ENCODE measurements at places on chromosomes 2 and 18.

GRCh38 chr2:64637000-64637635 is 16.6 kb downstream of the SERTAD2 start:
- H3K36me3 ChIP-seq: peaks cover 36% of the 10 kb centered on the region
- peaks cover 57% of the 10 kb centered on the region for H3K4me1 ChIP-seq
- no peak overlapping the region for H3K27ac ChIP-seq
- DNase-seq: no peak
- H3K4me3 ChIP-seq: no peak overlapping the region
- H3K27me3 ChIP-seq: no peaks in the 10 kb centered on the region

DNA sequence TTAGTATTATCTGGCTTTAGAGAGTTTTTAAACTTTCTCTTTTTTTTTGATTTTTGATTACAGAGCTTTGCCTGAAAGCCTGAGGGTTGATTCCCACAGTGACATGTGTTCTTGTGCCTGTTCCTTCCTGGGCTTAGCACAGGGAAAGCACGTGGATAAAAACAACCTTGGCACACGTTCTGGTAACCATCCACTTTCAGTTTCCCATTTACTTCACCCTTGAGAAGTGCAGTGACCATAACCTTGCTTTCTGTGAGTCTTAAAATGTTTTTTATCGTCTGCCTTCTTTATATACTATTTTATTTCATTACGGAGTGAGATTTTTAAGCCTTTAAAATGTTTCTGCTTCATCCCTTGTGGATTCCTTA is 11.5 kb downstream of the CD226 start:
- no peak overlapping the region for H3K27ac ChIP-seq
- no peaks in the 10 kb centered on the region for H3K4me1 ChIP-seq
- no peaks in the 10 kb centered on the region for H3K27me3 ChIP-seq
- no peaks in the 10 kb centered on the region for H3K36me3 ChIP-seq
- DNase-seq: no peak
- no peak overlapping the region for H3K4me3 ChIP-seq

DNA sequence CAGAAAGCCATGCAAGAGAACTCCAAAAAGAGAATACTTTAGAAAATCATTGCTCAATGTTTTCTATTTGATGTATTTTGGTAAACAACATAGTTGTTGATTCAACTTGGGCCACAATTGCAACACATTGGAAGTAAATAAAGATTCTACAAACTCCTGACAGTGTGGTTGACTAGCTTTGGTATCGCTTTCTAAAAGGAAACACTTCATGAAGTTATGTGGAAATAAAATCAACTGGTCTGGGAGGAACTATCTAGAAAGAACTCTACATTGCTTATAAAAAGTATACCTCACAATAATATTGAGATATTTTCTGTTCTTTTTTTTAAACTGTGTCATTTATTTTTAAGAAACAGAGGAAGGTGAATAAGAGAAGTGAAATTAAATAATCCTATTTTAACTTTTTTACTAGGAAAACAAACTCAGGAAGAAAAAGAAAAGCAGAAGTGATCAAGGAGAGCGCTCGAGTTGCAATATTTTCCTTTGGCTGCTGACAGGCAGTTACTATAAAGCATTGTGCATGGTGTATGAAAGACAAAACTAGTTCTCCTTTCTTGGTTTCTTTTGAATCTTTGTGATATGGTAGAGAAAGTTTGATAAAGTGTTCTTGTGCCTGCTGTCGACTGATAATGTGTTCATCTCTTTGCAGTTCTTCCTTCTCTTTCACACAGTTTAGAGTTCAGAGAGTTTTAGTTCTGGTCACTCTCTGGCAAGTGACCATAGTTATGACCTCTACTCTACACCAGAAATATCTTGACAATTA is 3.0 kb downstream of the DHRS9 start:
- H3K4me3 ChIP-seq: no peak overlapping the region
- peak overlapping the region; percentile 41 for H3K27ac ChIP-seq
- H3K4me1 ChIP-seq: no peaks in the 10 kb centered on the region
- no peaks in the 10 kb centered on the region for H3K27me3 ChIP-seq
- no peak for DNase-seq
- no peaks in the 10 kb centered on the region for H3K36me3 ChIP-seq

DNA sequence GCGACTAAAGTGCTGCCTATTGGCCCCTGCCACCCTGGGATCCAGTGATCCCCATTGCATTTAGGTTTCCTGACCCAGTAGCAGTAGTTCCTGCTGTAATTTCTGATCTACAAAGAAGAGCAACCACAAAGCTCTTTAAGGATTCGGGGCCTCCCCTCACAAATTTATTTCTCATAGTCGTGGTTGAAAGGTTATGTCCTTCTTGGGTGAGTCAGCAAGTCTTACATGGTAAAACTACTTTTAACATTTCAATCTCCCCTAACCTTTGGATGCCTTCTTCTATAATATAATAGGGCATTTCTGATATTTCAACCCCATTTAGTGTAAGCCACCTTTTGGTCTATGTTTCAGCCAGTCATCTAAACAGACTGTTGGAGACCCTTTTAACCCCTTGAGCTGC is 14.9 kb downstream of the PIKFYVE start:
- no peaks in the 10 kb centered on the region for H3K4me1 ChIP-seq
- H3K27ac ChIP-seq: no peak overlapping the region
- H3K27me3 ChIP-seq: no peaks in the 10 kb centered on the region
- no peak for DNase-seq

GRCh38 chr2:28629910-28630309 is 121.7 kb upstream of the PPP1CB start:
- peak overlapping the region; percentile 40 for H3K27ac ChIP-seq
- H3K4me3 ChIP-seq: no peak overlapping the region
- no peaks in the 10 kb centered on the region for H3K27me3 ChIP-seq
- no peak for DNase-seq
- H3K36me3 ChIP-seq: no peaks in the 10 kb centered on the region

DNA sequence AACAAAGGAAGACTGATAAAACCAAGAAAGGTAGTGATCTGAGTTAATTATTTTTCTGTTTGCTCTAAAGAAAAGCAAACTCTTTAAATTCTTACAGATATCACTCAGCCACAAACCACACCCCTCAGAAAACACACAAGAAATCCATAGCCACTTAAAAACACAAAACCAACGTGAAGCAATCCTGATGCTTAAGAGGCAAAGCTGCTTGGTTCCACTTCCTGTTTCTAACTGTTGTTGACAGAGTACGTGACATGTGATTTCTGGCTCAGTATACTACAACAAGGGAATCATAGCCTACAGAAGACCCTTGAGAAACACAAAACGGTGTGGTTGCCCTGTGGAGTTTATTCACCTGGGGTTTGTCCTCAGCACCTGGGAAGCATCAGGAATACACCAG is 240.9 kb upstream of the APCDD1 start:
- H3K4me3 ChIP-seq: no peak overlapping the region
- H3K27ac ChIP-seq: no peak overlapping the region
- H3K4me1 ChIP-seq: no peaks in the 10 kb centered on the region
- no peaks in the 10 kb centered on the region for H3K27me3 ChIP-seq

DNA sequence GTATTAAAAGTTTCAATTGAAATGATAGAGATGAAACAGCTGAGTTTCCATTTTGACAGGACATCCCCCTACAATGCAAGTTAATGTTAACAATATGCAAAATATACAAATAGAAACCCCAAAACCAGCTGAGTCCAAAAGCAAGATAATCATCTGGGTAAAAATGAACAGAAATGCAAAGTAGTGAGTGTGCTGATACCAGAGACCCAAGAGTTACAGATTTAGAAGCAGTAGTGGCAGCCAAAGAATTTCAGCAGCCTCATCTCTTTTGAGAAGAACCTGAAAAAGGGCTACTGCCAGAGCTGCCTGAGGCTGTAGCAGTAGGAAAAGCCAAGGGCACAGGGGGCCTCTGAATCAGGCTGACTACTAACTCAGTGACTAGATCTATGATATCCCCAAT is 82.6 kb downstream of the THADA start:
- no peak overlapping the region for H3K4me3 ChIP-seq
- no peak for DNase-seq
- H3K27ac ChIP-seq: peak overlapping the region; percentile 60
- no peaks in the 10 kb centered on the region for H3K4me1 ChIP-seq
- no peaks in the 10 kb centered on the region for H3K36me3 ChIP-seq

- H3K27ac ChIP-seq: no peak overlapping the region
- H3K4me3 ChIP-seq: no peak overlapping the region
- DNase-seq: no peak
Observed at GRCh38 chr2:46689993-46690392, 210.6 kb downstream of the TMEM247 start.

GRCh38 chr2:32003791-32004190 is 7.0 kb downstream of the MEMO1 start:
- H3K4me1 ChIP-seq: peaks cover 9% of the 10 kb centered on the region
- H3K27me3 ChIP-seq: no peaks in the 10 kb centered on the region
- DNase-seq: no peak
- no peak overlapping the region for H3K27ac ChIP-seq
- H3K36me3 ChIP-seq: no peaks in the 10 kb centered on the region
- H3K4me3 ChIP-seq: no peak overlapping the region

GRCh38 chr2:64698177-64698643 is 44.5 kb upstream of the SERTAD2 start:
- H3K27ac ChIP-seq: no peak overlapping the region
- no peaks in the 10 kb centered on the region for H3K36me3 ChIP-seq
- no peaks in the 10 kb centered on the region for H3K27me3 ChIP-seq
- no peak for DNase-seq

DNA sequence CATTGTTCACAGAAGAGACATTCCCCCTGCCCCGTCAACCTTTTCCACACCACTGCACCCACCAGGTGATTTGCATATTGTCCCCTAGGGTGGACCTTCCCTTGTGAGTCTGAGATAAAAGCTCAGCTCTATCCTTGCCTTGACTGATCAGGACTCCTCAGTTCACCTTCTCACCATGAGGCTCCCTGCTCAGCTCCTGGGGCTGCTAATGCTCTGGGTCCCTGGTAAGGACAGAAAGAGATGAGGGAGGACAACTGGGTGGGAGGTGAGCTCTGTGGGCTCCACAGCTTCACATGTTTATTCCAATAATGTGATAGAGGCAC is 1160.1 kb downstream of the RPIA start:
- no peak overlapping the region for H3K4me3 ChIP-seq
- no peaks in the 10 kb centered on the region for H3K27me3 ChIP-seq
- no peaks in the 10 kb centered on the region for H3K4me1 ChIP-seq
- DNase-seq: no peak
- no peaks in the 10 kb centered on the region for H3K36me3 ChIP-seq
- H3K27ac ChIP-seq: no peak overlapping the region

- peaks cover 9% of the 10 kb centered on the region for H3K36me3 ChIP-seq
- DNase-seq: no peak
- H3K27ac ChIP-seq: peak overlapping the region; percentile 68
- H3K4me1 ChIP-seq: peaks cover 52% of the 10 kb centered on the region
- H3K4me3 ChIP-seq: no peak overlapping the region
Observed at GRCh38 chr2:63876311-63876710, 34.6 kb downstream of the UGP2 start.

GRCh38 chr2:212213191-212213590 is 325.4 kb downstream of the ERBB4 start:
- no peaks in the 10 kb centered on the region for H3K27me3 ChIP-seq
- H3K4me1 ChIP-seq: no peaks in the 10 kb centered on the region
- no peak overlapping the region for H3K4me3 ChIP-seq
- no peak for DNase-seq
- no peaks in the 10 kb centered on the region for H3K36me3 ChIP-seq

DNA sequence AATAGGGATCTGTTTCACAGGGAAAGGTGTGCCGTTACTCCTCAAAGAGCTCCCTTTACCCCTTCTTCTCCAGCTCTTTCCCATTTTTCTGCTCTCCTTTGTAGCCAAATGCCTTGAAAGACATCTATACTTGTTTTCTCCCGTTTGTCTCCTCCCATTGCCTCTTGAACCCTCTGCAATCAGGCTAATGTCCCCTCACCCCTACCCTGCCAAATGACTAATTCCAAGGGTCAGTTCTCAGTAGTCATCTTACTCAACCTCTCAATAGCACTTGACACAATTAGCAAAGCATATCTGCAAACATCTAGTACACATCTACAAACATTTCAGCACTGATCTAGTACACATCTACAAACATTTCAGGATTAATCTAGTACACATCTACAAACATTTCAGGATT is 12.6 kb downstream of the MRO start:
- no peaks in the 10 kb centered on the region for H3K4me1 ChIP-seq
- H3K36me3 ChIP-seq: no peaks in the 10 kb centered on the region
- no peak overlapping the region for H3K27ac ChIP-seq
- no peaks in the 10 kb centered on the region for H3K27me3 ChIP-seq

- no peaks in the 10 kb centered on the region for H3K4me1 ChIP-seq
- no peak overlapping the region for H3K4me3 ChIP-seq
- DNase-seq: no peak
- no peak overlapping the region for H3K27ac ChIP-seq
- H3K36me3 ChIP-seq: no peaks in the 10 kb centered on the region
- H3K27me3 ChIP-seq: no peaks in the 10 kb centered on the region
Observed at GRCh38 chr2:31812051-31812798, 198.6 kb downstream of the MEMO1 start.

GRCh38 chr18:62438018-62438329 is 84.9 kb upstream of the ZCCHC2 start:
- peak overlapping the region; percentile 76 for H3K27ac ChIP-seq
- no peaks in the 10 kb centered on the region for H3K36me3 ChIP-seq
- H3K27me3 ChIP-seq: no peaks in the 10 kb centered on the region
- no peak for DNase-seq

GRCh38 chr18:13775058-13775457 is 48.6 kb downstream of the RNMT start:
- no peak overlapping the region for H3K27ac ChIP-seq
- H3K27me3 ChIP-seq: no peaks in the 10 kb centered on the region
- DNase-seq: no peak

DNA sequence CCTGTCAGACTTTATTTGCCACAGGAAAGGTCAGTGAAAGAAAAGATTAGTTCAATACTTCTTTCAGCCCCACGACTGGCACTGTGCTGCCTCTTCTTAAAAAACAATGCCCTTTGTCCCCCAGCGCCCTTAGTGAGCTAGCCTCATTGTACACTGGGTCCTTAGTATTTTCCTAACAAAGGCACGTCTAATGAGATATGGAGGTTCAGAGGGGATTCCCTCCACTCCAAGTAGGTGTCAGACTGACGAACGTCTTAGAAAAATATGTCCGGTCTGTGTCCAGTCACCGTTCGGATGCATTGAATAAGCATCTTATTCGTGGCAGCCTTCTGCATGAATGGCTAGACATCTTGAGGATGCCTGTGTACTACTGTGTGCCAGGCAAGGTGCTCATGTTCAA is 1.1 kb downstream of the FECH start:
- DNase-seq: no peak
- H3K27me3 ChIP-seq: no peaks in the 10 kb centered on the region
- H3K4me3 ChIP-seq: peak overlapping the region; percentile 96
- H3K36me3 ChIP-seq: no peaks in the 10 kb centered on the region
- no peaks in the 10 kb centered on the region for H3K4me1 ChIP-seq
- no peak overlapping the region for H3K27ac ChIP-seq

DNA sequence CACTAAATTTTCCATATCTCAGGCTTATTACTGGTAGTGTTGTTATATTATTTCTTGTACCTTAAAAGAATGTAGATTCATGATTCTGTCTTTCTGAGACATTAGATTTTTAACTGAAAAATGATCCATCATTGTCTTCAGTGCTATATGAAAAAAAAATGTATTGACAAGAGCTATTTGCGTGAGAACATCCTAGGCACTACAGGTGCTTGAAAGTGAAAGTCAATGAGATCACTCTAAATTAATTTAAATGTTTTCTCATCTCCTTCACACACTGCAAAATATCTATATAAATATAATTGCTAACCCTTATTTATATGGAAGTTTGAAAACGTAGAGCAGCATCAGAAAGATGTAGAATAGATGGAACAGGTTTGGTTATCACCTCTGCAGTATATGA is 684.6 kb downstream of the TRIB2 start:
- no peaks in the 10 kb centered on the region for H3K36me3 ChIP-seq
- no peaks in the 10 kb centered on the region for H3K27me3 ChIP-seq
- H3K4me3 ChIP-seq: no peak overlapping the region
- H3K4me1 ChIP-seq: no peaks in the 10 kb centered on the region

- H3K36me3 ChIP-seq: no peaks in the 10 kb centered on the region
- H3K4me3 ChIP-seq: no peak overlapping the region
- no peak for DNase-seq
- H3K27me3 ChIP-seq: no peaks in the 10 kb centered on the region
- no peaks in the 10 kb centered on the region for H3K4me1 ChIP-seq
Observed at GRCh38 chr2:18546567-18546966, 13.9 kb downstream of the RDH14 start.
